Stimulated activated CD8-positive, alpha-beta memory T cell treated with anti-CD3 and anti-CD28 coated beads, Interleukin-4, amount 100 ng/mL, for 48 hours (primary cell): ENCODE measurements at places on chromosomes 13 and 19.

- DNase-seq: no peak
These were observed 22.2 kb upstream of the SIAH3 start for GRCh38 chr13:45873491-45874325.

DNA sequence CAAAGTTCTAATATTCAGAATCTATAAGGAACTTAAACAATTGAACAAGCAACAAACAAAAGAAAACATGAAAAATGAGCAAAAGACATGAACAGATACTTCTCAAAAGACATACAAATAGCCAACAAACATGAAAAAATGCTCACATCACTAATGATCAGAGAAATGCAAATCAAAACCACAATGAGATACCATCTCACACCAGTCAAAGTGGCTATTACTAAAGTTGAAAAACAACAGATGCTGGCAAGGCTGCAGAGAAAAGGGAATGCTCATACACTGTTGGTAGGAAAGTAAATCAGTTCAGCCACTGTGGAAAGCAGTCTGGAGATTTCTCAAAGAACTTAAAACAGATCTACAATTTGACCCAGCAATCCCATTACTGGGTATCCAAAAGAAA lies 74.3 kb downstream of the CRYL1 start:
- no peak for DNase-seq

DNA sequence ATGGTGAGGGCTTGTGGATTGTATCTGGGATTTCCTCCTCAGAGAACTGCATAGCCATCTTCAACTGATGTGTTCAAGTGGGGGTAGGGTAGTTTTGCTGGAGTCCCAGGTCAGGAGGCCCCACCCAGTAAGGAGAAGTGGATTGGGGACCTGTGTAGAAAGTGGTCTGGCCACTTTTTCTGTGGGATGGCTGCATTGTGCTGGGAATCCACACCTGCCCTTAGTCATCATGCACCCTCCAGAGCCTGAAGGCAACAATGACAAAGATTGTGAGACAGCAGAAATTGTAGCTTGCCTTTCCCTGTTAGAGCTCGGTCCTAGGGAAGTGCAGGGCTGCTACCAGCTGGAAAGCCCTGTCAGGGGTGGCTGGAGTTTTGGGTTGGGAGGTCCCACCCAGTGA lies 255.4 kb downstream of the NDFIP2 start:
- DNase-seq: no peak

DNA sequence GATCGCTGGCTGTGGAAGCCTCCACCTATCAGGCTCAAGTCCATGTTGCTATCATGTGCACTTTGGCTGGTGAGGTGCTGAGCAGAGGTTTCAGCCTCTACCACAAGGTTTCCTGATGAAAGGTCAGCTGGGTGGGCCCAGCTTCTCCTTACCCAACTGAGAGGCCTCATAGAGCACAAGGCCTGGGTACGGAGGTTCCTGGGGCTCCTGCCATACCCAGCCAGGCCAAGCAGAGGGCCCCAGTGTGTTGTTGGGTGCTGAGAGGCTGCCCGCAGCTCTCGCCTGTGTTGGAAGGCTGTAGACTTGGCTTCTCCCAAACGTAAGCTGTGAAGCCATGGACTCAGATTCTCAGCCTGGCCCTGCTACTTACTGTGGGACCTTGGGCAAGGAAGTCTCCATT lies 28.2 kb downstream of the ACTN4 start:
- DNase-seq: peak; percentile 36

DNA sequence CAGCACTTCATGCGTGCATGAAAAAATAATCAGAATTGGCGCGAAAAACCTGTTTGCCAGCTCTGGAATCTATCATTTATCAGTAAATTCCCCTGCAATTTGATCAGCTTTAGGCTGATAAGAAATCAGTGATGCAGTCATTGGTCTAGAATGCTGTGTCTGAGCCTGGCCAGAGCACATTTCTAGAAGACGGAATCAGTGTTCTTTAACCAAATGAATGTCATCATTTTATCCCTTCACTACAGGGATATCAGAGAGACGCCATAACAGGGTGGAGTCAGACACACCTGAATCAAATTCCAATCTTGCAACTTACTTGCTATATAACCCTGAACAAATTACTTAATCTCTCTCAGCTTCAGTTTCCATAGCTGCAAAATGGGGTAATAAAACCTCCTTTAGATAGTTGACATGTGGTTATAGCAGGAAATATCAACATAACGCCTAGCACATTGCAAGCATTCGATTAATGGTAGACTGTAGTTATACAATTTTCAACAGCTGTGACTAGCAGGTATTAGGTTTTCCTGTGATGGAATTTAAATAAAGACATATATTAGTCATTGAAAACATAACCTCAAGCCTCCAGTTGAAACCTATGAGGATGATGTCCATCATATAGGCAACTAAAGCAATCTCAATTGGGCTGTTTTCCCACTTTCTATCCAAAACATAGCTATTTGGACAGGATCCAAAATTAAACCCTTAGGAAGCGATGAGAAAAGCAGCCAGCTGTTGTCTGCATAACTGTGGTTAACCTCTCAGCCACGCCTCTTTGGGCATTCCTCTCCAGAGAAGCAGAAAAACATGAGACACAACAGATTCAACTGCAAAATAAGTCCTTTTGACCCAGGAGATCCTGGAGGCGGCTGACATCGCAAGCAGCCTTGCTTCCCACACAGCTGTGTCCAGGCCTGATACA lies 51.6 kb upstream of the UBL3 start:
- peak; percentile 39 for DNase-seq

DNA sequence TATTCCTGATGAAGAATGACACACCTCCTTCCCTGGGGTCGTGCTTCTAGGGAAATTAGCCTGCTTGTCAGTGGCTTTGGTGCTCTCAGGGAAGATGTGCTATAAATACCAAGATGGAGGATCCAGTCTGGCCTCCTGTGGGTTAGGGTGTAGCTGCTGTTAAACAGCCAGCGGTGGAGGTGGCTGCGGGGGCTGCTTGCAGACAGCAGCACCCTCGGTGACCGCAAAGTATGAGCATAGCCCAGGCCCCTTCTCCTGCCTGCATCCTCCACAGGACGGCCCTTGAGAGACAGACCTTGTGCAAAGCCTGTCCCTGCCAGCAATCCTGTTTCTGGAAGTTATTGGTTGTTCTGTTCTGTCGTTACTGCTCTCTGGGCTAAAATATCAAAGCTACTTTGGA lies 11.4 kb downstream of the VSTM2B start:
- peak; percentile 6 for DNase-seq

GRCh38 chr19:12543855-12544254 lies 7.4 kb downstream of the ZNF564 start:
- no peak for DNase-seq

DNA sequence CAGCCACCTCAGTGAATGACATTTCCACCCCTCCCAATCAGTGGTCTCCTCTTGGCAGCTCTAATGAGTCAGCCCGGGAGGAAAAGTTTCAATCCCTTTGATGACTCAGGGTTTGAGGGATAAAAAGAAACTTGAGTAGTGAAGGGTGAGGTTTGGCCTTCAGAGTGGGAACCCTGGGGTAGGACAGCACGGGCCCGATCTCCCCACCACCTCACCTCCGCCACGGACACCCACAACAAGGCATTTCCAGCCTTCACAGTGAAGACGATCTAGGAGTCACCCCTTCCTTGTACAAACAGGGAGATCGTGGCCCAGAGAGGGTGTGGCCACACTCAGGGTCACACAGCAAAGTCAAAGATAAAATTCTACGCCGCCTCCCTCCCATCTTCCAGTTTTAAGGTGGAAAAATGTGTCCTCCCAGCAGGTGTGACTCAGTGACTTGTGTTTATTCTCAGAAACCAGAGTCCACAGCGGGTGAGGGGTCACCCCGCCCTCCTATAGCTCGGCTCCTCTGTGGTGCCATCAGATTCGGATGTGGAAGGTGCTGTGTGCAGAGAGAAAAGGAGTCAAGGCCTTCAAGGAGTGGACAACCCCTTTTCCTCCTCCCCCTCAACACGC lies 12.3 kb downstream of the CIB3 start:
- DNase-seq: peak; percentile 75

DNA sequence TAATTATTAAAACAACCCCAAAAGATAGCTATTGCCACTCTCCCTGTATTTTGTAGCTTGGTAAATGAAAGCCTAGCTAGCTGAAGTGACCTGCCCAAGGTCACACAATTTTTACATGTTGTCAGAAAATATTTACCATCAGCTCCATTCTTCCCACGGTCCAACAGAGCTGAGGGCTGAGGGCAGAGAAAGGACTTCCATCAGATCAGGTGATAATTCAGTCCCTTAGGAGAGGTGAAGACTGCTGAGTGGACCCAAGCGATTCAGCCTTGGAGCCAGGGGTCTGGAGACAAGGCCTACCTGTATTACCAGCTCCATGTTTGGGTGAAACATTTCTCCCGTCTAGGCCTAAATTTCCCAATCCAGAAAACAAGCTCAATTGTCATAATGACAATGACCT lies 149.5 kb upstream of the TSHZ3 start:
- DNase-seq: no peak

- DNase-seq: peak; percentile 90
These were observed 761 bp upstream of the PPP1R13L start for GRCh38 chr19:45405435-45406225.

DNA sequence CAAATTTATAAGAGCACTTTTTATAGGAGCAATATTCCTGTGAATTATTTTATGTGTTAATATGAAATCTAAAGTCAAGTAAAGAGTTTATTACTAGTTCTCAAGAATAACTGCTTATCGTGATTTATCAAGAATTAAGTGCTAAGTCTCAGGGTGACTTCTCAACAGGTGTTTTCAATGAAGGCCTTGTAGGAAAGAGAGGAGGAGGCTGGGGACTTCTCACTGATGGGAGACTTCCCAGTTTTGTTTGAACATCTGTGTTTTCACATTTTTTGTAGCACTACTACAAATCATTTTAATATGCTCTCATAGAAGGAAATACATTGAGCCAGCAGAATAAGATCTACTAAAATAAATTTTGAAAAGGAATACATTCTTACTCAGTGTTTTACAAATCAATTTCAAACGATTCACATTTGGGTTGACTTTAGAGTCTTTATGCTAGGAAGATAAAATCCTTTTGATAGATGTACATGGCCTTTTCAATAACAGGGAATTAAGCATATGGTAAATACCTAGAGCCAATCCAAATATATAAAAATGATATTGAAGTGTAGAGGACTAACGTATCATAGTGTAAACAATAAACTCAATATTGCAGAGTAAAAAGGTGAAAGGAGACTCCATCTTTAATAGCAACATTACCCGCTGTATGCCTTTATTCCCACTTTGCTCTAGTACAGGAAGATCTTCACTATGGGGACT lies 6.8 kb downstream of the PCDH17 start:
- no peak for DNase-seq

DNA sequence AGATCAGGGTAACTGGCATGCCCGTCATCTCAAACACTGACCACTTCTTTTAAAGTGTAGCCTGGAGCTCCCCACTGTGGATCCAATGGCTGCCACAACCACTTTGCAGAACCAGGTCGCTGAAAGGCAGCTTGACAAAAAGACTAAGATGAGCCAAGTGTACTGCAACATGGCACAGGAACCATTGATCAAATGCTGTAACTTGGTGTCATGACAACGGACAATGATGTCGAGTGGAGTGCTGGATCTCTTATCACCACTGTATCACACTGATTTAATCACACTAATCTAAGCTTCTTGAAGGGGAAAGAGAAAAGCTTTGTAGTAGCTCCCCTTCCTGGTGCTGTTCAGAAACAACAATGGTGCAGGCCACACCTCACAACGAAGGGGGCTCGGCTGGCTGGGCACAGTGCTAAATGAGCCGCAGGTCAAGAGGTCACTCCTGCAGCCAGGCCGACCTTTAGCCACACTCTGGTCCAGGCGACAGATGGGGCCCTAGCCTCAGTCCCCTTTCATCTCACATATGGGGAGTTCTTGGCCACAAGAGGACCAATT lies 2.2 kb upstream of the TNFRSF19 start:
- DNase-seq: no peak

DNA sequence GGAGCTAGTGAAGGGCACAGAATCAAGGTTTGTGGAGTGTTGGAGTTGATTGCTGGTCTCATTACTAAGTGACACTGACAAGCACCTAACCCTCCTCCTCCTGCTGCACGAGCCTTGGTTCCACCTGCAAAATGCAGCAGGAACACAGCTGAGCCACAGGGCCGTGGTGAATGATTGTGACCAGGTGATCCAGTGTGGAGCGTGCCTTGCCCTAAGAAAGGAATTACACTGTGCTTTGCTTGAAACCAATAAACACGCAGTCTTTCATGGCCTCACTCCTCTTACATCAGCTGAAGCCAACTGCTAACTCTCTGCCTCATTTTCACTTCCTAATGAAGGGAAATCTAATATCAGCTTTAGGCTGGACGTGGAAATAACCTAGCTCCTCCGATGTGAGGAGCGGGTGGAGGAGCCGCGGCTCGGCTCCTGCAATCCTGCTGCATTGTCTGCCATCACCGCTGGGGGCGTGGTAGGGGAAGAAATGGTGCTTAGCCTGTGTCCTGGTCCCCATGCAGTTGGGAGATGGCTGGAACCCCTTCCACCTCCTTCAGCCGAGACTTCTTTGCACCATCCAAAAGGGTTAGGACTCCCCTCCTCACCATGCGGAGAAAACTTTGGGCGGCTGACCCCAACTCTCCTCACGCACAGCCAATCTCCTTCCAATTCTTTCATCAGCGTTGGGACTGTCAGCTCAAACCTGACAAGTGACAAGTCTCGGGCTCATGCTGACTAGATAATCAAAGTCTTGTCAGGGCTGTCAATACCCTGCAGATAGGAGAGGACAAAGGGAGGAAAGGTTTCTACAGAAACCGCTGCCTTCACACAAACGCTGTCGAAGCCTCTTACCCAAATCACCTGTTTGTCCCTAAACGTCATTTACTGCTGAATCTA lies 427.9 kb downstream of the ZNF536 start:
- DNase-seq: peak; percentile 58

GRCh38 chr13:41622432-41623429 lies 165.4 kb downstream of the RGCC start:
- no peak for DNase-seq

DNA sequence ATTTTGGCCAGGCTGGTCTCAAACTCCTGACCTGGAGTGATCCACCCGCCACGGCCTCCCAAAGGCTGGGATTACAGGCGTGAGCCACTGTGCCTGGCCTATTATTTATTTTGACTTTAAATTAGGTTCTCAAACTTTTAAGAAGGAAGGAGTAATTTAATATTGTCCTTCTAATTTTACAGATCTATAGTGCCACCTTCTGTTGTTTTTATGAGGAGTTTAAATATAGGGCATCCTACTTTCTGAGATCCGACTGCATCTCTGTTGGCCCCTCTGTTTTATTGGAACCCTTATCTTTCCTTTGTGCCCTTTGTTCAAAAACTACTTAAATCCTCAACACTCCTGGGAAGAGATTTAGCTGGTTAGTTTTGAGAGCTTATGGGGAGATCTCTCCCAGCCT lies 25.4 kb upstream of the ZMYM5 start:
- no peak for DNase-seq

DNA sequence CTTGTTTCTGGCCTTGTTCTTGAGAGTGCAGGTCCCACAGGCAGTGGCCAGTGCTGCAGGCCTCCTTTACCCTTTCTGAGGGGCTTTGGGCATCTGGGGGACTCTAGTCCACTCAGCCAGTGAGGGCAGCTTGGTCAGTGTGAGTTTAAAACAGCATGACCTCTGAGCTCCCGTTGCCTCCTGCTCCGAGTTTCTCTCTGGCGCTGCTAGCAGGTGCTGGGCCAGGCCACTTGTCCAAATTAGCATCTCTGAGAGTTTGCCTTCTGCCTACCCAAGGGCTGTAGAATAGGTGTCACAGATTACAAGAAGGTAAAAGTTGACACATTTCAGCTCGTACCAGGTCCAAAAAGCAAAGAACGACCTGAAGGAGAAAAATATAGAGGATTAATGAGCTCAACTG lies 105.9 kb downstream of the SIPA1L3 start:
- no peak for DNase-seq

- DNase-seq: peak; percentile 23
These were observed 69.2 kb upstream of the TM9SF2 start for GRCh38 chr13:99431927-99432608.

GRCh38 chr19:55554741-55555152 lies 9.4 kb upstream of the SBK3 start:
- DNase-seq: no peak
